Activated T-helper 1 cell treated with anti-CD3 and anti-CD28 coated beads, Interleukin-2, amount 50 U/mL, for 16 hours (primary cell): ENCODE measurements at places on chromosomes 1 and 21.

- DNase-seq: no peak
Measured at GRCh38 chr1:45998020-45998617, 134.3 kb downstream of the PIK3R3 start.

DNA sequence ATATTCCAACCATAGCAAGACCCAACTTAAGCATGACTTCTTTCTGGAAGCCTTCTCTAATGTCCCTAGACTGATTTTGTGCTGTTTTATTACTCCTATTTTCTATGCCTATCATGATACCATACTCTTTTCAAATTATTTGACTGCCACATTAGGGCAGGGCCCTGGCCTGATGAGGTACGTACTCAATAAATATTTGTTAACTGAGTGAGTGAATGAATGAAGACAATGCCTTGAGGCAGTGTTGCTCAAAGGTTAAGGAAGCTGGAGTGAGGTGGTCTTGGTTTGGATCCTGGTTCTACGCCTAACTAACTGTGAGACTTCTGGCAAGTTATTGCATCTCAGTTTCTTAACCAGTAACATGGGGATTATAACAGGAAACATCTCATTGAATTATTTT, 38.3 kb upstream of the BACH1 start:
- no peak for DNase-seq

DNA sequence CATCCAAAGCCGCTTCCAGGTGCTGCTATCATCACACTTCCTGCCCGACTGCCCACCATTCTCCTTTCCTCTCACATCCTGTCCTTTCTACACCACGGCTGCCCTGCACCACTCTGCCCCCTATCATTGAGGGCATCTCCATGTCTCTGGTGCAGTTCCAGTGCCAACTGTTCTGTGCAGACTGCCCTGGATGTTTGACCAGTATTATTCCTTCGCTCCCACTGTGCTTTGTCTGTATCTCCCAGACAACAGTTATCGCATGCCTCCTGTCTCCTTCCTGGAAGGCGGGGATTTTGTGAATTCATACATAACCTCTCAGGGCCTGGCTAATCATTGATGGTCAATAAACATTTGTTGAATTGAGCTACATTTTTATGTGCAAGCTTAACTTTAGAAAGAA, 63.6 kb upstream of the GNG12 start:
- no peak for DNase-seq

DNA sequence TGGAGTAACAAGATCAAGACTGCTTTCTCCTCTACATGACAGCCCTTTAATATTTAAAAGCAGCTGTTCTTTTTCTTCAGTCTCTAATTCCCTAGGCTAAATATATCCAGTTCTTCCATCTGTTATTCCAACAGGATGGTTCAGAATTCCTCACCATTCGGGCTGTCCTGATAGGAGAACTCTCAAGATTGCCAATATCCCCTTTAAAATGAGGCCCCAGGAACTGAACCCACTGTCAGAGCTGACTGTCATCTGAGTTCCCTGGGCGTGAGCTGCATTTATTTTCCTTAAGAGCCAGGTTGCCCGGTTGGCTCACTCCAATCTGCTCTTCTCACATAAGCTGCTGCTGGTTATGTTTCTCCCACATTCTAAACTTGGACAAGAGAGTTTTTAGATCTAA, 177.6 kb downstream of the MIS18A start:
- no peak for DNase-seq

GRCh38 chr1:185325413-185325812, 8.4 kb upstream of the IVNS1ABP start:
- DNase-seq: no peak

GRCh38 chr1:87840767-87841166, 512.1 kb downstream of the LMO4 start:
- no peak for DNase-seq

DNA sequence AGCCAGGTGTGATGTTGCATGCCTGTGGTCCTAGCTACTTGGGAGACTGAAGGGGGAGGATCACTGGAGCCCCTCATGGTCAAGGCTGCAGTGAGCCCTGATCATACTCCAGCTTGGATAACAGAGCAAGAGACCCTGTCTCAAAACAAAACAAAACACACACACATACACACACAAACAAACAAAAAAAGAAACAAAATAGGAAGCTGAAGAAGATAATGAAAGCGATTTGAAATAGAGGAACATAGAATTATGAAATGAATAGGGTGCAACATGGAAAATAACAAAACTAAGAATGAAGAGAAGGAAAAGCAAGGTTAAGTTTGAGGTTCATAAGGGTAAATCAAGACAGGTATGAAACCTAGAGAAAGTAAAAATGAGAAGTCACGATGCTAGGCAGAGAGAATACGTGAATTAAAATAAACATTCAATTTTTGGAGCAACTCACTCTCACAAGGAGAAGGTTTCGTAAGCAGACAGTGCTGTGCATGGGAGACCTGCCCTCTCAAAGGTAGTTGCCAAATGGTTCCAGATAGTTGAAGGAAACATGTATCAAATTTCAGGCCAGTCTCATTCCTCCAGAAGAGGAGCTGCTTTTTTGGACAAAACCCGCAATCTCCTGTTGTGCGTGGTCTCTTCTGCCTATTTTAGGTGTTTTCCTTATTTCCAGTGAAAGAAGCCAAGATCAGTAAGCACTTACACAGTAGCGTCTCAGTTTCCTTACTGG, 3.3 kb downstream of the CD46 start:
- no peak for DNase-seq

- DNase-seq: peak; percentile 71
Measured at GRCh38 chr1:32273391-32274208, 18.3 kb upstream of the HDAC1 start.
